ENCODE measurements at places on chromosomes 13 and 19. TPM values are rescaled to one million over a fixed set of nuclear protein-coding genes. Genes with fewer than 3 reads are reported as not detected.

Gene PSG1
- total RNA-seq, result not detected

Gene VSTM2B
- total RNA-seq, result not detected

Gene PROZ
- not detected for total RNA-seq

Gene TJP3
- total RNA-seq, result not detected

Gene FAM32A
- 112 TPM for total RNA-seq

Gene TPGS1
- 27.8 TPM for total RNA-seq

Gene ZNF415
- total RNA-seq, result 0.31 TPM

Gene CEACAM20
- total RNA-seq, result not detected

Gene DIS3
- total RNA-seq, result 34.0 TPM
